ENCODE measurements at places on chromosomes 4 and X.

DNA sequence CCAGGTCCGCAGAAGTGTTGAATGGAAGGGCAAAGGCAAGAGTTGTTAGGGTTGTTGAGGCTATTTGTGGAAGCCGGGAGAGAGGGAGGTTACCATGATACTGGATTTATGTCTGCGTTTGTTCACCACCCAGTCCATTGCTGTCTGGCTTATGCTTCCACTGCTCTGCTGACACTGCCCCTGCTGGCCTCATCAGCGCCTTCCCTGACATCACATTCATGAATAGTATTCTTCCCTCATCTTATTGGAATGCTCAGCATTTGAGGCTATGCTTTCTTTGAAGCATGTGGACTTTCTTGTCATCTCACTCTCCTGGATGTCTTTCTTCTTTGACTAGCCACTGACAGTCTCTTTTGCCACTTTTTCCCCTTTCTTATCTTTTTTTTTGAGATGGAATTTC is 10.3 kb downstream of the GNL3L start:
- no peak for DNase-seq

DNA sequence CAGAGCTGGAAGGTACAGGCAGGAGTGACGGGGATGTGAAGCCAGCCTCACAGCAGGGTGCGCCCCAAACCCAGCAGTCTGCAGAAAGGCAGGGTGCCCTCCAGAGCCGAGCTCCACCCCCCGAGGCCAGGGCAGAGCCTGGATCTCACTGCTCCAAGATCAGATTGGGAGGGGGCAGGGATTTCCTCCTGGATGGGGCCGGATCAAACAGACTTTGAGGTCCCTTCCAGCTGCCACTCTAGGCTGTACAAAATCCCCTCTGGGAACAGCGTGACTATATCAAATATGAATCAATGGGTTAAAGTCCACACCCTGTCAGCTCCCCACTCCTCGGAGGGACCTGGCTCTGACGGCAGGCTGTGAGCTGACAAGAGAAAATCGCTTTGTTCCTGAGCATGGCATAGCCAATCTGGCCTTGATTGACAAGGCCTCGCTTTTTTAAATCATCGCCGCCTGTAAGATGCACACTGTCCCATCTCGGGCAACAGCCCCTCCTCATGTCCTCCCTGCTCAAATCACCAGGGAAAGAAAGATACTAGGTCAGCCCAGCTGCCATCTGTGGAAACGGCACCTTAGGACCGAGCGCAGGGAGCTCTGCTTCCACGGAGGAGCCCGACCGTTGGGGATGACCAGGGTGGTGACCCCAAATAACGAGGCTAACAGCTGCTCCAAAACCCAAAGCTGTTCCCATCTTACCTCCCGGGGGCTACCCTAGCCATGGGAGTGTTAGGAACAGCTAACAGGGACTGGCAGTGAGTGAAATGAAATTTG is 39.9 kb downstream of the PSAPL1 start:
- DNase-seq, result no peak

DNA sequence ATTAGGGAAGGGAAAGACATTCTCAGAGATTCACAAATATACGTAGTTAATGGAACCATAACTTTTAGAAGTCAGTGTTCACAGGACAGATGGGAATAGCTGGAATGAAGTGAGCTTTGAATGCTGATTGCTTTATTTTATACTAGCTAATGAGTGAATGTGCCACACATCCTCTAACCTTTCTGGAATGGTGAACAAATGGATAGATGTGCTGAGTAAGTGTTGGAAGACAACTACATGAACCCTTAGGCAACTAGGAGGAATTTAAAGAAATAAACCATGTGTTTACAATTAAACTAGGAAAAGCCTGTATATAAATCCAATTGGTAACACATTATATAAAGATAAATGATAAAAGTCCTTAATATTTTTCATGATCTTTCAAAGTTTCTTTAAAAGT is 91.6 kb upstream of the LIMCH1 start:
- DNase-seq, result no peak

DNA sequence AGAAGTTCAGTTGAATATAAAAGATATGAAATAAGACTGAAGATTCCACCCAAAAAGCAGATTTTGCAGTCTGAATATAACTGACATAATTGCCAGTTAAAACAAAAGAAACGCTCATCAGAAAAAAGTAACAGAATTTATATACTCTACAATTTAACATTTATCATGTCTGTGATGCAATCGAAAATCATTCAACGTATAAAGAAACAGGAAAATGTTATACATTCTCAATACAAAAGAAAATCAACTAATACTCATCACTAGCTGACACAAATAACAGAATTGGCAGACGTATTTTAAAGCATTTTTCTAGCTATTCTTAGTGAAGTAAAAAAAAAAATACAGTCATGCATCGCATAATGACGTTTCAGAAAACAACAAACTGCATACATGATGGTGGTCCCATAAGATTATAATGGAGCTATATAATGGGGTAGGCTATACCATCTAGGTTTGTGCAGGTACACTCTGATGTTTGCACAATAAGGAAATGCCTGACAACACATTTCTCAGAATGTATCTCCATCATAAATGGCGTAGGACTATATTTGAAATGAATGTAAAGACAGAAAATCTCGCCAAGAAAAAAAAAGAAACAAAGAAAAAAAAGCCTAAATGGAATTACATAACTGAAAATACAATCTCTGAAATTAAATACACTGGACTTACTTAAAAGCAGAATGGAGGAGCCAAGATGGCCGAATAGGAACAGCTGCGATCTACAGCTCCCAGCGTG is 34.3 kb downstream of the OR13H1 start:
- no peak for DNase-seq

- no peak for DNase-seq
These were observed 258.1 kb upstream of the NEIL3 start for GRCh38 chr4:177051473-177052060.

DNA sequence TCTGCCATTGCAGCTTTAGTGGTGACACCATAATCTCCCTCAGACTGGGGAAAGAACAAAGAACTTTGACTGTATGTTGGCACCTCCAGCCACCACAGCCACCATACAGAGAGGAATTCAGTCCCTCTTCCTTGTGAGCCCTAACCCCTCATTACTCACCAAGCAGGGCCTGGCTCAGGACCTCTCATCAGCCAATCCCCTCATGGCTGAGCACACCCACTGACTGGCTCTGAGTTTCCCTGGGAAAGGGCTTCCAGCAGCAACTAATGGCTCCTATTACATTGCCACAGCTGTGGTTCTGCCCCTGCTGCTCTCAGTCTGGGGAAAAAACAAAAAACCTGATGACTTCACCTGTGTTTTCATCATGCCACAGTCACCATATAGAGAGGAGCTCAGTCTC is 1482.6 kb downstream of the FAM133A start:
- no peak for DNase-seq

- DNase-seq, result no peak
These were observed 891.0 kb upstream of the FRG1 start for GRCh38 chr4:189049682-189050081.

GRCh38 chrX:28981952-28982351 is 394.7 kb downstream of the IL1RAPL1 start:
- DNase-seq, result no peak

DNA sequence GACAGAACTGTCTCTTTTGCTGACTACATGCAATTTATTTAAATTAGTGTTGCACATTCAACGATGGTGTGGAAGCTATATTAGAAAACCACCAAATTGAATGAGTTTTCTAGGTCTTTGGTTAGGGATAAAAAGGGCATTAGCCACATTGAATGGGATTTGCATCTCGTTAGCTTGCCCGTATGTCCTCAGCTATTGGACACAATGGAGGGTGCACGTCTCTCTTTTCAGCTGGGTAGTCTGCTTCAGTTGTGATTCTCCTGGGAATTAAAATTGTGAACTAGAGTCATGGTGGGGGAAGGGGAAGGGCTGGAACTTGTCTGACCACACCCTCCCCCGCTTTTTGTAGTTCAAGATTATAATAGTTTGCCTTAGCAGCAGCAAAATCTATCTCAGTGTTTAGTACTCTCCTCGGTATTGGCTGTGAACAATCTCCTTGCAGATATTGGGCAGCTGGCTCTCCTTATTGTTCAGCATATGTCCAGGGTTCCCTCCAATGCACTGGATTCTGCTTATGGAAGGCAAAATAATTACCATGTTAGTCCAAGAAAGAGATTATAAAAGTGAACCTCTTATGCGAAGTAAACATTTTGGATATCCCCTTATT is 23.3 kb downstream of the TRIM2 start:
- no peak for DNase-seq

DNA sequence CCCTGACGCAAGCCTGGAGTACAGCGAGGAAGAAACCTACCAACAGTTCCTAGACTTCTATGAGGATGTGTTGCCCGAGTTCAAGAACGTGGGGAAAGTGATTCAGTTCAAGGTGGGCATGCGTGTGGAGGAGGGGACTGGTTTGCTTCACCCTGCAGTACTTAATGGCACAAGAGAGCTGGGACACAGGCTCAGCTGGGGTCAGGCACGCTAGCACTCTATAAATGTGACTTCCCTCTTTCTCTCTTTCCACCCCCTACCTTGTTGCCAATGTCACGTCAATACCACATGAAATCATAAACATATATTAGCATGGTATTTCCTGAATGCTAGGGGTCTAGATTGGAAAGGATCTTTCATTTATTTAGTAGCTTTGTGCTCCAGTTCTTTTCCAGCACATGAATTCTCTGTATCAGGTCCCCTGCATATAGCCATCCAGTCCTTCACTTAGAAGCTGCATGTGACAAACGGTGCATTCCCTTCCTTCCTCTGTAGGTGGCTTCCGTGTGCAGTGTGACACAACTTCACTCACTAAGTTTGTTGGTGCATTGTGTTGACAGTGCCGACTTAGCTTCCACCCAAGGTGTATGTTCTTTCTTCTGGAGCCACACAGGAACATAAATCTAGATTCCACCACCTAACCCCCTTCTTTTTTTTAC is 25.6 kb downstream of the ZRSR2 start:
- no peak for DNase-seq

DNA sequence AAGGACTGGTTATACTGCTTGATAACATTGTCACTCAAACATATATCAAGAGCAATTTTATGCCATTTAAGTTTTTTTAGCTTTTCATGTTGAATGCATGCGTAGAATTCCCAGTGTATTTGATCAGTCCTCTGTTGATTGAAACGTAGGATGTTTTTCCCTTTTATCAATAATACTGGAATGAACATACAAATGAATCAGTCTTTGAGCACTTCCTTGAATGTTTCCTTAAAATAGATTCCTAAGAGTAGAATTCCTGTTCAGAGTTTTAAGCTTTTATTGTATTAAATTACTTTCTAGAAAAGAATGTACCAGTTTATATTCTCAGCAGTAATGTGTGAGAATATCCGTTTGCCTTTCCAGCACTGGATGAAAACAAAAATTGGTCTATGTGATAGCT is 37.8 kb downstream of the ADD1 start:
- no peak for DNase-seq

DNA sequence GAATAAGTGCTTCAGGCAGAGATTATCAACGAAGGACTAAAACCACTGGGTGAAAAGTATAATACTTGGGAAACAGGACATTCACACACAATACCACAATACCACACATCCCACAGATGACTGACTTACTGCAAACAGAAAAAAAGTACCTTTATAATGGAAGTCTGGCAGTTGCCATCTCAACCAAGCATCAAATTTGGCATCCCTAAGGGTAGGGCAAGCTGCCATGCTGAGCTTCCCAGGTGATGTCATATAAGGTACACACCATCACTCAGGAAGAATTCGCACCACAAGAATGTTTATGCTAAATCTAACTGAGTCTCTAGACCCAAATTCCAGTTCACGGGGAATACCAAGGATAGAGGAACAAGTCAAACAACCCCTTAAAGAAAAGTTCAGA is 9.1 kb downstream of the QDPR start:
- no peak for DNase-seq

DNA sequence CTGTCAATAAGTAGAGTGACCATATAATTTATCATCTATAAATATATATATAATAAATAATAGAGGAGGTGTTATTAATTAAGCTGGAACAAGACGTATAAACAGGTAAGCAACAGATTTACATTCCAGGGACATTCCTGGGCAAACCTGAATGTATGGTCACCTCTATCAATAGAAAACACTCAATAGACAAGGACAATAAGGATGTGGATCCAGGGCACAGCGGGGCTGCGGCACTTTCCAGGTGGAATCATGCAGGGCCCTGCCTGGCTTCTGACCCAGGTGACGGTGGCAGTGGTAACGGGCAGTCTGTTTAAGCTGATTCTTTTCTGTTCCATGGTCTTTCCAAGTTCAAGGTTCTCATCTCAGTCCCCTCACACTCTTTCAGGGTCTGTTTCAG is 22.5 kb downstream of the ENPEP start:
- no peak for DNase-seq

- DNase-seq, result no peak
These were observed at the start of gene FREM3 for GRCh38 chr4:143700416-143701352. TSS of gene FREM3 (minus strand) at chr4:143700675. CDS start at chr4:143700675, 0 bp downstream.

DNA sequence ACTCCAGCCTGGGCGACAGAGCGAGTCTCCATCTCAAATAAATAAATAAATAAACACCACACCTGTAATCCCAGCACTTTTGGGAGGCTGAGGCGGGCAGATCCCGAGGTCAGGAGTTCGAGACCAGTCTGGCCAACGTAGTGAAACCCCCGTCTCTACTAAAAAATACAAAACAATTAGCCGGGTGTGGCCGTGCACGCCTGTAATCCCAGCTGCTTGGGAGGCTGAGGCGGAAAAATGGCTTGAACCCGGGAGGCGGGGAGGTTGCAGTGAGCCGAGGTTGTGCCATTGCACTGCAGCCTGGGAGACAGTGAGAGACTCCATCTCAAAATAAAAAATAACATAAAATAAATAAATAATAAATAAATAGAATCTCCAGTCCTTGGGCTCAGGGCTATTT is 185.8 kb downstream of the SHOX start:
- no peak for DNase-seq

- DNase-seq, result no peak
These were observed 77.9 kb downstream of the EGF start for GRCh38 chr4:109990261-109991257.

GRCh38 chr4:74539044-74539790 is 94.3 kb downstream of the AREG start:
- no peak for DNase-seq

DNA sequence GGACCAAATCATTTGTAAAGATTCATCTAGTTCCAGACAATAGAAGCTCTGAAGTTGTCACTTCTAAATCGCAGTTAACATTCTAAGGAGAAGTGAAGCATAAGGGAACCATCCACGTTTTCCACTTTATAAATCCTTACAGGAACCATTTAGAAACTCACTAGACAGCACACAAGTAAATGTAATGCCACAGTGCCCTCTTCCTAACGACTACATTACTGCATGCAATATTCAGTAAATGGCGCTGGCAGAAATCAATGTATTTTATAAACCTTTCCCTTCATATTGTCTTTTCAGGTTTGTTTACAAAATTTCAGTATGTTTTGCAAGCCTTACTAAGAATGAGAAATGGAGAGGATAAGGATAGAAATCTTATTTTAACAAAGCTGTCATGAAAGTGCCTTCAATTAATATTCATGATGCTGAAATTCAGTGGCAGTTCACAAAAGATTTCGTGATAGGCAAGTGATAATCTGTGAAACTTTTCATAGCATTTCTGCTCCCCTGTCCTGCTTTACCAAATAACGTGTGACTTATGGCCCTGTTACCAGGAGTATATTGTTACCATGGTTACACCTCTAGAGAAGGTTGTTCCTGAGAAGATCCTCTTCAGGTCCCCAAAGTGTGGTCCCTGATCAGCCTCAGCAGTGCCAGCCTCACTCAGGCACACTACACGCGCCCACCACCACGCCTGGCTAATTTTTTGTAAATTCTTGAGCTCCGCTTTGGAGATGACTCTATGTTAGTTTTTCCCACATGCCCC is 54.2 kb downstream of the TMA16 start:
- DNase-seq, result no peak

All from stimulated activated CD8-positive, alpha-beta memory T cell treated with anti-CD3 and anti-CD28 coated beads, Interleukin-2, amount 100 ng/mL, for 48 hours (primary cell).